Ascending aorta (tissue), 2 donors: ENCODE measurements at places on chromosomes 6 and 20.

- no peak overlapping the region for H3K27ac ChIP-seq
- no peaks in the 10 kb centered on the region for H3K27me3 ChIP-seq
- no peak overlapping the region for H3K4me3 ChIP-seq
- no peak for DNase-seq
- H3K36me3 ChIP-seq = no peaks in the 10 kb centered on the region
These were observed 61.8 kb upstream of the NEDD9 start for GRCh38 chr6:11294228-11294627.

- no peaks in the 10 kb centered on the region for H3K27me3 ChIP-seq
- DNase-seq = peak; percentile 94
- peak overlapping the region; percentile 98 for H3K27ac ChIP-seq
These were observed 14.5 kb downstream of the LAMA5 start for GRCh38 chr20:62352402-62353288.

GRCh38 chr6:121616406-121616805, 181.0 kb downstream of the GJA1 start:
- no peak overlapping the region for H3K4me3 ChIP-seq
- no peak for DNase-seq
- no peaks in the 10 kb centered on the region for H3K36me3 ChIP-seq
- H3K27me3 ChIP-seq = no peaks in the 10 kb centered on the region
- H3K4me1 ChIP-seq = no peaks in the 10 kb centered on the region
- H3K27ac ChIP-seq = no peak overlapping the region

DNA sequence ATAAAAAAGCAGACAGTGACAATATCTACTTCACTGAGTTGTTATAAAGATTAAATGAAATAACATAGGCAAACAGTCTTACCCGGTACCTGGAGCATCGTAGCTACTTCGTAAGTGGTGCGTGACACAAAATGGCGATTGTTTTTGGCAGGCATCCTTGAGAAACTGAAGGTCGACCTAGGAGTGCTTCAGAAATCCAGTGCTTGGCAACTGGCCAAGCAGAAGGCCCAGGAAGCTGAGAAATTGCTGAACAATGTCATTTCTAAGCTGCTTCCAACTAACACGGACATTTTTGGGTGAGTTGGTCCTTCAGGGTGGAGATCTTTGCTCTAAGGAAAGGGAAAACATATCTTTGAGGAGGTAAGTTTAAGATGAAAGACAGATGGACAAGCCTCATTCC, 4.8 kb downstream of the BPIFA2 start:
- no peaks in the 10 kb centered on the region for H3K4me1 ChIP-seq
- H3K36me3 ChIP-seq = no peaks in the 10 kb centered on the region
- H3K27ac ChIP-seq = no peak overlapping the region
- no peak for DNase-seq

DNA sequence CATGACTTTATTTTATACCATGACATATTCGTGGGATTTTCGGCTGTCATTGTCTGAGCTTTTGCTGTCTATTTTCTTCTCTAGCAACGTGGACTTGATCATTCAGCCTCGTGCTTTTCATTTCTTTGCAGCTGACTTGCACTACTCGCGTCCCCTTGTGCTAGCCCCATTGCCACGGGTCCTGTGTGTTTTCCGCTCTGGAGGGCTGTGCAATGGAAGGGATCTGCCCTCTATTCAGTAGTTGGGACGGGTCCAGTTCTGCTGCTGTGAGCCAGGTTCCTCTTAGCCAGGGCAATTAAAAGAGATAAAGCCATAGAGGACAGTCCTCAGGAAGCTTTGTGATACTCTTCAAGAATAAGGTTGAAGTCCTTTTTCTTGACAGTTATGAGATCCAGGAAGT, 17.6 kb downstream of the NEDD9 start:
- DNase-seq = no peak
- H3K4me3 ChIP-seq = peak overlapping the region; percentile 5
- peak overlapping the region; percentile 94 for H3K27ac ChIP-seq
- H3K4me1 ChIP-seq = peaks cover 92% of the 10 kb centered on the region
- peaks cover 26% of the 10 kb centered on the region for H3K36me3 ChIP-seq
